ENCODE measurements at places on chromosomes 11 and 22.
A peak's percentile ranks its signal among the peaks of the same experiment; 100 is the strongest.

DNA sequence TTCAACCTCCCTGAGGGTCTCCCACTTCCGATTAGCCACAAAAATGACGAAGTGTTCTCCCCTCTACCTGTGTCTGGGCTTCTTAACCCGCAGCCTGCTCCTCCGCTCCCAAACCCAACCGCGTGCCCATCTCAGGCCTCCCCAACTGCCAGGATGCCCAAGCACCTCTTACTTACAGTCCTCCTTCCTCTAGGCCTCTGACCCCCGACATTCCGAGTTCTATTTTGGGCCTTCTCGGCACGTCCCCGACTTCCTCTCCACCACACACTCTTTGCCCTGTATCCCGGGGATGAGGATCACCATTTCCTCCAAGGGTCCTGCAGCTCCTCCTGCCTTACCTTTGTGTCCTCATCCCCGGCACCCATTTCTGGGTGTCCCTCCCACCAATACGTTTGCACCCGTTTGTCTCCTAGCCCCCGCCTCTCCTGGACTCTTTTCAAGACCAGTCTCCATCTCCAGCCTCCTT lies 388 bp upstream of the MUS81 start:
- DNase-seq = no peak

DNA sequence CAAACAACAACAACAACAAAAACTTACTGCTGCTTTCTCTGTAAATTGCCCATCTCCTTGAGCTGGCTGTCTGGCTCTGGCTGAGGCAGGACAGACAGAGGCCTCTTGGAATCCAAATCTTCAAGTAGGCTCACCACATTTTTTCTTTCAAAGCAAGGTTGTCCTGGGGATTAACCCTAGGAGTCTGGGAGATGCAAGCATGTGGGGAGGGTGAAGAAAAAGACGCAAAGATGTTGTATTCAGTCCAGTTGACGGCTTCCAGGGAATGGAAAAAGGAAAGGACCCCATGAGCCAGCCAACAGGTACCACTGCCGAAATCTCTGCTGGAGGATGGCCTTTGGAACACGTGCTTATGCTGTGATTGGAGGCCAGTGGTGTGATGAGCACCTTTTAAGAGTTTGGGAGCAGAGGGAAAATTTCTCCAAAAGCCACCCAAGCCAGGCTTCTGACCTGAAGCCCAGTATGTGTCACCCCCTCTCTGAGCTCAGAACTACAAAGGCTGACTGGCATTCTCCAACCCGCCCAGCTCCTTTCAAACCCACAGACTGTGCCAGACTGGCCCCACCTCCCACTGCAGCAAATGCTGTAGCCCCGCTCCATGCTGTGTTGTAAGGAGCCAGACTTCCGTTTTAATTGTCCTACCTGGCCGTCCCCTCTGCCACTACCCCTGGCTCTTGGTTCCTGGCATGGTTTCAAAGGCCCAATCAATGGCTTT lies 10.8 kb downstream of the BLID start:
- DNase-seq = peak; percentile 20

- DNase-seq = no peak
Observed at GRCh38 chr11:116931206-116931953, 94.0 kb upstream of the APOA1 start.

DNA sequence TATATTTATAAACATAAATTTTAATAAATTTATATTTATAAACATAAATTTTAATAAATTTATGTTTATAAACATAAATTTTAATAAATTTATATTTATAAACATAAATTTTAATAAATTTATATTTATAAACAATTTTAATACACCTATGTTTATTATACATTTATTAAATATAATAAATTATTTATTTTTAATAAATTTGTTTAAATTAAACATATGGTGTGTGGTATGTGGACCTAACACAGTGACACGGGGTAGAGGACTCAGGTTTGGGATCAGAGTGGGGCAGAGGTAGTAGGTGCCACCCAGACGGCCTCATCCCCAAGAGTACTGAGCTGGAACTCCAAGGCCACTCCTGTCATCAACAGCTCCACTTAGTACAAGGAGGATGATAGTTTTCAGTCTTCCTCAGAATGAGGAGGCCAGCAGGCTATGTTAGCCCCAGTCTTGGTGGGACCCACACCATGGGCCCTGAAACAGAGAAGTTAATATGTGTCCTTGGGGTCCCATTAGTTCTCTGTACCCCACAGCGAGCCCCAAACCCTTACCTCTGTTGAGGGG lies 46.7 kb upstream of the BID start:
- DNase-seq = no peak

- DNase-seq = no peak
Observed at GRCh38 chr11:96390488-96390792, 627 bp downstream of the JRKL start.

GRCh38 chr11:2377511-2378443 lies 667 bp downstream of the CD81 start:
- DNase-seq = peak; percentile 41

GRCh38 chr11:17735818-17736578 lies 1.4 kb downstream of the KCNC1 start:
- DNase-seq = no peak

GRCh38 chr11:94131718-94132115 lies 3.1 kb downstream of the PANX1 start:
- no peak for DNase-seq

GRCh38 chr22:49632199-49633009 lies 195.3 kb downstream of the BRD1 start:
- DNase-seq = peak; percentile 96

- no peak for DNase-seq
Observed at GRCh38 chr11:111672949-111673348, 70.7 kb downstream of the SIK2 start.

DNA sequence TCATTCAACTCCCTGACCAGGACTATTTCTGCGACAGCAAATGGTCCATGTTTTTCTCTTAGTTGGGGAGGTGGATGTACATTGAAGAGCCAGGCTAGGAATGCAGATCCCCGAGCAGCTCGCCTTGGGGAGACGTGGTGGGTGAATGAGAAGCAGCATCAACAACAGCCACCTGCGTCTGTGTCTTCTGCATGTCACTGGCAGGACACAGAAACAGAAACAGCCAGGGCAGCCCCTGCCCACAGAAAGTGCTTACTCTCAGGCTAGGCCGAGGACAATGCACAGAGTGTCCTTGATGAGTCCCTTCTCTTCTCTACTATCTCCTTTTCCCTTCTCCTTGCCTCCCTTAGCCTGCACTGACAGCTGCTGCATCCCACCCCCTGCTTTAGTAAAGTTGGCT lies 541.9 kb upstream of the CADM1 start:
- DNase-seq = no peak

DNA sequence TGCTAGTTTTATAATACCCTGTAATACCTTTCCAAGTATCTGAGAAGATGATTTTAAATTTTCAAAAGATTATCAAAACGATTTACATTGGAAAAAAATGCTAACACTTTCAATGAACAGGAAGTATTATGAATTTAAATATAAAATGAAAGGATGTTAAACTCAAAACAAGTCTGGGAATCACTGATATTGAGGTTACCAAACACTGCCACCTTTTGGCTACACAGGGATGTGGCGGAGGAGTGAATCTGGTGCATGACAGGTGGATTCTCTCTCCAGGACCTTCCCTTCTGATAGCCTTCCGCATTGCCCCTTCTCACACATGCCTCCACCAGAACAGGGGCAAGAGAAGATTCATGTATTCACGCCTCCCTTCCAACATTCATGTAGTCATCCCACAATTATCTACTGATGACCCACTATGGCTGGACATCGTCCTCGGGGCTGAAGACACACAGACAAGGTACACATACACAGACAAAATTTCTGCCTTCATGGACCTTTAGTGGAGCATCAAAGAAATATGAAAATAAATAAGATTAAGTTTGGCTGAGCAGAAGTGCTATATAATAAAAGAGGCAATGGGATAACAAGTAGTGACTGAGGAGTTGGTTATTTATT lies 34.7 kb downstream of the ATG16L2 start:
- no peak for DNase-seq

DNA sequence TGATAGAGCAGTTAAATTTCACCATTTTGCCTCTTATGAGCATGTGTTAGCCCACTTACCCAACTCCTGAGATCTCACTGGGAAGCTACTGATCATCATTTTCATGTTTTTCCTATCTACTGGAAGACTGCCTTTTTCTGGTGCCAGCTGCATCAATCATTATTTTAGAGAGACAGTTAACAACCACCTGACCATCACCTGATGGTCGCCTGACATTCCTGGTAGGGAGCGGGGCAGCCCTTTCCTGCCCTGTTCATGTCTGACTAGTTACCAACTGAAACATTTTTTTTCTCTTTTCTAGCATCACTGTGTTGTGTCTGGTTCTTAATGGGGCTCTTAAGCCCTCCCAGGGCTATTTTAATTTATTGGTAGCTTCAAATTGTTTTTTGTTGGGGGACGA lies 20.2 kb upstream of the PATL1 start:
- DNase-seq = no peak

DNA sequence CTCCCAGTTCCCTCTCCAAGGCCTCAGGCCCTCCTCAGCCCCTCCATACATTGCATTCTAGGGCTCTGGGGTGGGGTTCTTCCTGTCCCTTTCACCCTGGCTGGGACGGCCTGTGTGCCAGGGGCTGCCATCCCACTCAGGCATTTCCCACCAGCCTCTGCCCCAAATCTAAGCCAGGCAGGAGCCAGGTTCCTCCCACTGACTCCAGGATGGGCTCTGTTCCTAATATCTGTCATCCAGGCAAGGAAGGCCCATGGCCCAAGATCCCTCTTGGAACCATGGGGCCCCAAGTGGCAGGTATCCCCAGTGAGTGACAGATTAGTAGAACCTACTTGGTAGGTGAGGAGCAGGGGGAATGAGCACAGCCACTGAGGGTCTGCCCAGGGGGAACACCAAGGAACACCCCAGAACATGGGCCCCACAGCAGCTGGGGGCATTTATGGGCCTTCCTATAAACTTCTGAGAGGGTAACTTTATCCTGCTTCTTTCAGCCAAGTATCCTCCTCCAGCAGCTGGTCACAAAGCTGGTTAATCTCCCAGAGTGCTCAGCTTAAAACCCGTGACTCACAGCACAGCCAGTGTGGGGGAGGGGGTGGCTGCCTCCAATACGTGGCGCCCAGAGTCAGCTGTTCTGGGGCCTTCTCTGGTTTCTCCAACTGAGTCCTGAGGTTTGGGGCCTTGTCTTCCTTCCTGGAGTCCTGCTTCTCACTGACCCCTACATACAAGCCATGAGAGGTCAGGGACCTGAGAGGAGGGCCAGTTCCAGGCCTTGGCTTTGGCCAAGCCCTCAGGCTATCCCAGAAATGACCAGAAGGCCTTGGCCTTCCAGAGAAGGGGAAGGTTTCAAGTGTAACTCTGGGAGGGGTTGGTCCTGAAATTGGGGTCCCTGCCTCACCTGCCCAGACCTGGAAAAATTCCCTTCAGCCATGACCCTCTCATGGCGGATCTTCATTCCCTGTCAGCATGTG lies 19.9 kb upstream of the MYOD1 start:
- DNase-seq = no peak

- DNase-seq = no peak
Observed at GRCh38 chr11:64003807-64004589, 17.8 kb downstream of the OTUB1 start.

GRCh38 chr11:27520226-27520625 lies 13.7 kb upstream of the LIN7C start:
- DNase-seq = no peak

GRCh38 chr11:59144096-59144495 lies 1.4 kb downstream of the FAM111A start:
- DNase-seq = no peak

DNA sequence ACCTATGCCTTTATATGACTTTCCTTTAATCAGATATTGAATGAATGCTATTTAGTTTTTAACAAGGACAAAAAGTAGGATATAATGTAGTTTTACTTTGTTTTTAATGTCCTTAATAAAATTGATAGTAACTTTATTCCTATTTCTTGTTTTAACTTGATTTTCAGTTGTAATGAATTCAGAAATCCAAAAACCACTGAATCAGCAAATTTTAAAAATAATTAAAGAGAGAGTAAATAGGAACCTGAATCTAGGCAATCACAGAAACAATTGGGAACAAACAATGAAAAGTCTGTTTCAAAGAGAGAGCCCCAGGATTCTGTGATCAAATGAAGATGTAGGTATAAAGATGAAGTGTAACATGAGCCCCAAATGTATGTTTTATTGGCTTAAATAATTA lies 556.0 kb downstream of the LUZP2 start:
- no peak for DNase-seq

DNA sequence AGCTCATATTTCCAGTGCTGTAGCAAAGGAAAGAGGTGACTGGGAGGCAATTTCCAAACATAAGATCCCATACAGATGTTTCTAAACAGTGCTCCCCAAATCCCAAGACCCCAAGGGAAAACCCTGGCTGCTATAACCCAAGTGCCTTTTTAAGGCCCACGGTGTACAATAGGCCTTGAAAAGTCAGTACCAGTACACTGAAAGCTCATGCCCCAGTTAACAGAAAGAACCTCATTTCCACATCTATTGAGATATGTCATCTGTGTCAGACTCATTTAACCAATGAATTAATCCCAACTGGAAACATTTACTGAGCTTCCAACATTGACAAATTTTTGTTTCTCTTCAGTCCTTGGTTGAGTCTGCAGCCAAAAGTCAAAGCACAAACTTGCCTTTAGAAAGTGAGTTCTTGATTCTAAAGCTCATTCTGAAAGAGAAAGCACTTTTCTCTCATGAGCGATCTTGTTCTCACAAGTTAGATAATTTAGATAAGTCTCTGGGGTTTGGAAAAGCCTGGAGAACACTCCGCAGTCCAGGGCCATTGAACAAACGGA lies 239.8 kb upstream of the ARHGAP20 start:
- DNase-seq = no peak

DNA sequence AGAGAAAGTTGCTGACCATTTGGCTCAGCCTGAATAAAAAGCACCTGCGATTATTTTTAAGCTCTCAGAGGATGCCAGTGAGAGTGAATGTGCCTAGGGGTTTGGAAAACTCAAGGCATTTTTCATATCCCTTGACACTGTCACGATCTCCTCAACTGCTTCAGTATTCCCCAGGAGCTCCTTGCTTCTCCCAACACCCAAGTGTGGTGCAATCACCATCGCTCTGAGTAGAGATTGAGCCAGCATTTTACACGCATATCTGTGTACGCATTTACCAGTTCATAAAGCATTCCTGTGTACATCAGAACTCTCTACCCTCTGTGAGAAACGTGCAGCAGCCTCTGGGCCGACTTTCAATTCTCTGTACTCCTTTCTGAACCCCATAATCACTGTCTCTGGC lies 1.3 kb downstream of the SRRD start:
- DNase-seq = no peak

GRCh38 chr11:76005756-76006155 lies 190.7 kb downstream of the UVRAG start:
- no peak for DNase-seq

GRCh38 chr11:45423036-45423435 lies 136.9 kb upstream of the SYT13 start:
- DNase-seq = no peak

DNA sequence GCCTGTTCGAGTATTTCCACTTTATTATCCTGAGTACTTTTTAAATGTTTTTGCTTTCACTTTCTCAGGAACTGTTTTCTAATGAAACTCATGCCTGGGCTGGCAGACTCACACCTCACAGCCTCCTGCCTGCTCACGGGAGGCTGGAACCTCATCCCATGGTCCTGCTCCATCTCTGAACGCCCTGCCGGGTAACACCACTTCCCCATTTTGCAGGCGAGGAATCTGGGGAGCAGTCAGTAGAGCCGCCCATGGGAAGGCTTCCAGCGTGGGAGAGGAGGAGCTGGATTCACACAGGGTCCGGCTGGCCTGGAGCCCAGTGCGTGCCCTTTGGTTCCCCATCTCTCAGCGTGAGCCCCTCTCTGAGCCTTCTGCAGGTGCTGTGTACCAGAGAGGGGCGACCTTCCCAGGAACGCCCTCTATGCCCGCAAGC lies 53.6 kb downstream of the SCUBE1 start:
- DNase-seq = no peak

GRCh38 chr11:99422581-99423427 lies 402.1 kb downstream of the CNTN5 start:
- DNase-seq = no peak

GRCh38 chr11:46615756-46616155 lies 1.3 kb downstream of the HARBI1 start:
- no peak for DNase-seq

Measured in posterior cingulate gyrus (tissue), 11 donors.